Stimulated activated CD8-positive, alpha-beta memory T cell treated with anti-CD3 and anti-CD28 coated beads, Interleukin-7, amount 100 ng/mL, for 4 hours (primary cell): ENCODE measurements at places on chromosomes 16 and 17.

DNA sequence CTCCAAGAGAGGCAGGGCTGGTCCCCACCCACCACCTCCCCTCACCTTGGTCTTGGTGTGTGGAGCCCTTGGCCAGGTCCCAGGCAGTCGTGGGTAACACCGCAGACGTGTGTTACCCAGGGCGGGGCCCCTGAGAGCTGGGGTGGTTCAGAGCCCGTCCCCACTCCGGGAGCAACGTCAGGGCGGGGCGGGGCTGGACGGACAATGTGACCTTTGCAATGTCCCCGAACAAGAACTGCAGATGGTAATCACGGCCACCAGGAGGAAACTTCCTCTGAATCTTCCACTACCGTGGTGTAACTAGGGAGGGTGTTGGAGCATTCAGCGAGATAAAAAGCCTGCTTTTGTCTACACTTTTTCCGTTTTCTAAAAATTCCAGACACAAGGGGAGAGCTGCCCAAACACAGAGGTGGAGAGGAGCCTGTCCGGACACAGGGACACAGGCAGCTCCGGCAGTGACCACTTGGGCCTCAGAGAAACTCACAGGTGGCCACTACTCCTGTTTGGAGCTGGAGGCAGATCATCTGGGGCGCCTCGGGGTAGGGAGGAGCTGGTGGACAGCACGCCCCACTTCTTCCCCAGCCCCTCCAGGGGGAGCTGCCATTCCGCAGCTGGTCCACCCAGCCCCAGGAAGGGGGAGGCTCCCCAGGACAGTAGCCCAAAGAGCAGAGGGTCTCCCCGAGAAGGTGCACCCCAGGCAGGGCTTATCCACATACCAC lies 14.2 kb upstream of the SLC38A10 start:
- DNase-seq: no peak

DNA sequence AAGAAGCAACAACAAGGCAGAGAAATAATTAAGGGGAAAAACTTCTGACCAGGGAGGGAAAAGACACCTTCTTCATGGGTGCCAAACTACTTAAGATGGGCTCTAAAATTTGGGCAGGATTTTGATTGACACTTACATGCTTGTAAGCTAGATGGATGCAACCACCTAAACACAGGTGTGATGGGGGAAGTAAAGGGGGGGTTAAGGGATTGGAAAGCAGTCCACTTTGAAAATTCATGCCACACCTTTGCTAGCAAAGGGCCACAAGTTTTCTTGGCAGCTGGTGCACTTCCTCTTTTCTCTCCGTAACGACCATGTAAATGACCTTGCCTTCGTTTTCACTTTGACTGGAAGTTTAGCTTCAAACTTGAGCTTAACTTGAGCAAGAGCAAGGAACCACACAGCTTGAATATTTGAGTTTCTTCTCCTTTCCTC lies 14.3 kb upstream of the PRKAR1A start:
- DNase-seq: no peak

GRCh38 chr17:11618861-11619566 lies 20.7 kb downstream of the DNAH9 start:
- no peak for DNase-seq

DNA sequence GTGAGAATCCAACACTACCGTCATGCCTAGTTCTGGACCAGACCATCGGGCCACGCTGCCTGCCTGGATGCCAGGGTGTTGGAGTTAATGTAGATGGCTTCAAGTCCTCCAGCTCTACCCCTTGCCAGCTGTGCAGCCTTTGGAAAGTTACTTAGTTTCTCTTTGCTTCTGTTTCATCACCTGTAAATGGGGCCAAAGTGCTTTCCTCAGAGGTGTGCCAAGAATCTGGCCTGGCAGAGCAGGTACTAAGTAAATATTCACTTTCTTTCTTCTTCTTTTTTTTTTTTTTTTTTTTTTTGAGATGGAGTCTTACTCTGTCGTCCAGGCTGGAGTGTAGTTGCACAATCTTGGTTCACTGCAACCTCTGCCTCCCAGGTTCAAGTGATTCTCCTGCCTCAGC lies 159.5 kb upstream of the RPL38 start:
- no peak for DNase-seq

DNA sequence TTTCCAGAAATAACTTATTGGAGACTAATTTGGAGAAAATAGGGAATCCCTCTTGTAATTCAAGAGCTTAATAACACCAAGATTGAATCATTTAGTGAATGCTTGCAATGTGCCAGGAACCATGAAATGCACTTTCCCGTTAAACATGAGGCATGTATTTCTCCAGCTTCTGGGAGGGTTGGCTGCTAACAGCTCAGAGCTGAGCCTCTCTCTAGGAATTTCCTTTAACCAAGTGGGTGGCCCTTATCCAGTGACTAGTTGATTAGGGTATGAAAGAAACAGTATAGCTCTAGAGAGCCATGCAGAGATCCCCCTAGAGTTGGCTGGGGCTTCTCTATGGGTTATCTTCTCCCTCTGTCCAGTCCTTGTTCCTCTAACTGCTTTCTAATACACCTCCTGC lies 356.4 kb upstream of the GOT2 start:
- no peak for DNase-seq

- no peak for DNase-seq
Observed at GRCh38 chr16:80666378-80667250, 125.8 kb downstream of the DYNLRB2 start.

GRCh38 chr16:21689107-21689506 lies 25.3 kb downstream of the OTOA start:
- DNase-seq: no peak

GRCh38 chr17:73620414-73620813 lies 23.8 kb downstream of the SDK2 start:
- DNase-seq: no peak

GRCh38 chr16:25073854-25074253 lies 37.7 kb upstream of the LCMT1 start:
- DNase-seq: no peak

GRCh38 chr16:30142672-30143346 lies 19.8 kb upstream of the MAPK3 start:
- no peak for DNase-seq

GRCh38 chr17:52758481-52758880 lies 600.0 kb upstream of the CA10 start:
- DNase-seq: no peak

GRCh38 chr17:77907497-77908461 lies 50.7 kb upstream of the TNRC6C start:
- no peak for DNase-seq

DNA sequence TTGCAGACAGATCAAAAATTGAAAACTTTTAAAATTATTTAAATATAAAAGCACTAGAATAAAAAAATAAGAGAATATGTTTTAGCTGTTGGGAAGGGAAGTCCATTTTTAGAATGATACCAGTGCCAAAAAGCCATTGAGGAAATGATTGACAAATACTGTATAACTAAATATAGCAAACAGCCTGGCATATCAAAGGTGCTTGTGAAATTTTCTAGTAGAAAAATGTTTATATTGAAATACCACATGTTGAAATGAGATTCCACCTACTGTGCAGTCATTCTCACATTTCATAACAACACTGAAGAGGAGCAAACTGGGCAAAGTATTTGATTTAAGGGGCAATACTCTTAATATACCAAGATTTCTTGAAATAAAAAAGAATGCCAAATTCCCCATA lies 183.5 kb downstream of the PHKB start:
- no peak for DNase-seq

DNA sequence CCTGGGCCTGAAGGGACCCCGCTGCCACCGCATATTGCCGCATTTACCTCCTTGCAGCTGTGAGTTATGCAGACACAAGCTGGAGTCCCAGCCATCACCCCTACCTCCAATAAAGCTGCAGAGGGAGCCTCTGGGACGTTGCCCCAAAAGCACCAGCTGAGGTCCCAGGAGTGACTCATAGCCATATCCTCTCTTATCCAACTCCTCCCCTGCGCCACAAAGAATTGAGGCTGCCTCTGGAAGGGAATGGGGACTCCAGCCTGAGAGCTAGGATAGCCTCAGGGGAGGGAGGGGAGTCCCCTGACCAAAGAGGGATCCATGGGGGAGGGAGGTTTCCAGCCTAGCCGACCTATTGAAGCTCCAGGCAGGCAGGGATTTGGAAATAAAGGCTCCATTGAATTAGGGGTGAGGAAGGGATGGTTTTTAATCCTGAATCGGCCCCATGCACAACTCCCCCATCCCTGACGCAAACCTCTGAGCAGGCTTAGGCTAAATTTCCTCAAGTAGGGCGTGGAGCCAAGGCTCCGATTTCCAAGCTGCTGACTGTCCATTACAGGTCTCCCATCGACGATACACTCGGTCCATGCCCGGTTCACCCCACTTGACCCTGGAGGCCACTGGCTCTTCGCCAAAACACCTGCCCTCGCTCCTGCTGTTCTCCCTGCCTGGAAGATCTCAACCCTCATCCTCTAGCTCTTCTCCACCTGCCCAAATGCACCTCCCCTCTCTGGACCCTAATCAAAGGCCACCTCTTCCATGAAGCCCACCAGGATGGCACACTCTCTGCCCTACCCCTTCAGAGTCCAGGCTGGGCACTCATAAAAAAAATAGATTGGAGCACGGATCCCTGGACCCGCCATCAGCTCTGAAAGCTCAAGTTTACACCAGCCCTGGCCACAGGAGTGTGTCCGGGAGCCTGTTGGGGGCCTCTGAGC lies 27.5 kb downstream of the PIMREG start:
- DNase-seq: no peak

GRCh38 chr17:72373910-72374741 lies 253.3 kb downstream of the SOX9 start:
- DNase-seq: no peak

DNA sequence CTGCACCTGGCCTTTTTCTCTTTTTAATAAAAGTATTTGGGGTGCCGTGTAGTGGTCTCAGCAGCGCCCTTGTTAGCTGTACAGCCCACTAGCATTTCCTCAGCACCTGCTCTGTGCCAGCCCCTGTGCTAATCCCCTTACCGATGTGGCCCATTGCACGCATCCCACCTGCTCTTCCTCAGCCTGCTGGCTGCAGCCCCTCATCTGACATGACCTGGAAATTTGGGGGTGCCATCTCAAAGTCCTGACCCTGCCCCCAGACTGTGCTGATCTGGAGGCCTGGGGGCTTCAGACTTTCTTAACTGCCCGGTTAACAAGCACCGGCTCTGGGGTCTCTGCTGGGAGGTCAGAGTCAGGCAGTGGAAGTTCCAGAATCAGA lies 10.4 kb downstream of the GPRC5C start:
- DNase-seq: no peak

DNA sequence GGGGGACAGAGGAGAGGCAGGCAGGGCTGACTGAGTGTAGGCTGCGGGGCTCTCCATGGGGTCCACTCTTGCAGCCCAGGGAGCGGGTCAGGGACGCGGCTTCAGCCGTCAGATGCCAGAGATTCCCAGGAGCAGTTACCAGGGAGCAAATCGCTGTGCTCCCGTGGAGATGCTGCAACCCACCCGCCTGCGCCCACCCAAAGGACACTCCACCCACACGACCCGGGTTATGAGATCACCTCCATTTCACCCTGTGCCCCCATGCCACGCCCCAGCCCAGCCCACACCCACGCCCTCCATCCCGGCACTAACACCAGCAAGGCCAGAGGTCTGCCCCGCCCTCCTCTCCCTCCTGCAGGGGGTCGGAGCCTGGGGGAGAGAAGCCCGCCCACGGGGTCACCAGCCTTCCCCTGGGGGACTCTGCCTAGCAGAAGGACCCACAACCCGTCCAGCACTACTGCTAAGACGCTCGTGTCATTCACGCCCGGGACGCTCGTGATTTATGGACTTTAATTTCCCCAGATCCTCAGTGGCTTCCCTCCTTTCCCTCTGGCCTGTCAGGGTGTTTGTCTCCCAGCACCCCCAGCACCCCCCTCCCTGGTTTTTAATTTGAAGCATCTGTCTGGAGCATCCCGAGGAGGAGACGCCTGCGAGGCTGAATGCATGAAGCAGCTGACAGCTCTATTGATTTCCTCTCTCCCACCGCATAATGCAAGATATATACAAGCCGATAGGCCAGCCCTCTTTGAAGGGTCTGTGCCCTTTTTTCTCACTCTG lies 6.7 kb upstream of the RPL38 start:
- no peak for DNase-seq

- no peak for DNase-seq
Observed at GRCh38 chr17:63927464-63928171, 4.5 kb downstream of the CD79B start.

DNA sequence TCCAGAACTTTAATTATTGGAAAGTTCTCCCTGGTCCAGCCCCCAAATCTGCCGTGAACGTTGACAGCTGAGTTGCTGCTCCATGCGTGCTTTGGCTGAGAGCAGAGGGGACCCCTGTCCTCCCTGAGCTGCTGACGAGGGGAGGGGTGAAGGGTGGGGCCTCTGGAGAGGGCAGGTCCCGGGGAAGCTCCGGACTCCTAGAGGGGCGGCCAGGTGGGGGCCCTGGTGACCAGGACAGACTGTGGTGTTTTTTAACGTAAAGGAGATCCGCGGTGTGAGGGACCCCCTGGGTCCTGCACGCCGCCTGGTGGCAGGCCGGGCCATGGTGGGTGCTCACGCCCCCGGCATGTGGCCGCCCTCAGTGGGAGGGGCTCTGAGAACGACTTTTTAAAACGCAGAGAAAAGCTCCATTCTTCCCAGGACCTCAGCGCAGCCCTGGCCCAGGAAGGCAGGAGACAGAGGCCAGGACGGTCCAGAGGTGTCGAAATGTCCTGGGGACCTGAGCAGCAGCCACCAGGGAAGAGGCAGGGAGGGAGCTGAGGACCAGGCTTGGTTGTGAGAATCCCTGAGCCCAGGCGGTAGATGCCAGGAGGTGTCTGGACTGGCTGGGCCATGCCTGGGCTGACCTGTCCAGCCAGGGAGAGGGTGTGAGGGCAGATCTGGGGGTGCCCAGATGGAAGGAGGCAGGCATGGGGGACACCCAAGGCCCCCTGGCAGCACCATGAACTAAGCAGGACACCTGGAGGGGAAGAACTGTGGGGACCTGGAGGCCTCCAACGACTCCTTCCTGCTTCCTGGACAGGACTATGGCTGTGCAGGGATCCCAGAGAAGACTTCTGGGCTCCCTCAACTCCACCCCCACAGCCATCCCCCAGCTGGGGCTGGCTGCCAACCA lies at the start of gene MC1R:
Gene MC1R, plus strand, starts transcription at position 410 of the 895 bp plus-strand sequence. Its CDS starts 397 bp downstream, at position 807.
- no peak for DNase-seq

GRCh38 chr16:84182104-84182503 lies 4.8 kb downstream of the TAF1C start:
- no peak for DNase-seq

- DNase-seq: no peak
Observed at GRCh38 chr17:46832331-46832821, 13.9 kb upstream of the WNT3 start.

- no peak for DNase-seq
Observed at GRCh38 chr16:28011971-28012445, 51.5 kb downstream of the GSG1L start.

DNA sequence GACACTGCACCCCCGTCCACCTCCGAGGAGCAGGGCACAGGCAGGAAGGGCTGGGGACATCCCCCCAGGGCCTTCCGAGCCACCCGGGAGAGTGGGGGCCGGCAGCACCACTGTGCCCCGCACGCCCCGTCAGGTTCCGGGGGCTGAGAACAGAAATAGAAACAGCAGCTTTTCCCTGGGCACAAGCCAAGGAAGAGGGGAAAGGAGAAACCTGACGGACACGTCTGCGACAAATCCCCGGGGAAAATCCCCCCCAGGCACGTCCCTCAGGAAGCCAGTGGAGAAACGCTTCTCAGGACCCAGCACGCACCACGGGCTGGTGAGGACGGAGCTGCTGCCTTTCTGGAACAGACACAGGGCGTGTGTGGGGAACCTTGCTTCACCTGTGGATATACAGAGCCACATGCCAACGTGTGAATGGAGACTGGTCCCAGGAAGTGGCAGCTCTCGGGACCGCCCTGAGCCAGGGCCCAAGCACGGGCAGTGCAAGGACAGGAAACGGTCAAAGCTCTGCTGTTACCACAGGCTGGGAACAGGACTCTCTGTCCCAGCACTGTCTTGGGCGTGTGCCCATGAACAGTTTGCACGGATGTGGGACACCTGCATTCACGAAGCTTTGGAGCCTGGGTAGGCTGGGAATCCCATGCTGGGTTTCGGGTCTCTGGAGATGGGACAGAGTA lies 1.2 kb upstream of the TMEM204 start:
- DNase-seq: no peak
